ENCODE measurements at places on chromosomes 2 and 18. TPM values are rescaled to one million over a fixed set of nuclear protein-coding genes. Genes with fewer than 3 reads are reported as not detected.

Gene KCNF1
- polyA plus RNA-seq = 0.27 TPM

Gene ASB18
- not detected for polyA plus RNA-seq

Gene RAD51AP2
- not detected for polyA plus RNA-seq

Gene HOXD10
- polyA plus RNA-seq = not detected

Gene ABI2
- polyA plus RNA-seq = 35.7 TPM

Gene CTLA4
- polyA plus RNA-seq = not detected

Gene OBSL1
- polyA plus RNA-seq = 20.7 TPM

DNA sequence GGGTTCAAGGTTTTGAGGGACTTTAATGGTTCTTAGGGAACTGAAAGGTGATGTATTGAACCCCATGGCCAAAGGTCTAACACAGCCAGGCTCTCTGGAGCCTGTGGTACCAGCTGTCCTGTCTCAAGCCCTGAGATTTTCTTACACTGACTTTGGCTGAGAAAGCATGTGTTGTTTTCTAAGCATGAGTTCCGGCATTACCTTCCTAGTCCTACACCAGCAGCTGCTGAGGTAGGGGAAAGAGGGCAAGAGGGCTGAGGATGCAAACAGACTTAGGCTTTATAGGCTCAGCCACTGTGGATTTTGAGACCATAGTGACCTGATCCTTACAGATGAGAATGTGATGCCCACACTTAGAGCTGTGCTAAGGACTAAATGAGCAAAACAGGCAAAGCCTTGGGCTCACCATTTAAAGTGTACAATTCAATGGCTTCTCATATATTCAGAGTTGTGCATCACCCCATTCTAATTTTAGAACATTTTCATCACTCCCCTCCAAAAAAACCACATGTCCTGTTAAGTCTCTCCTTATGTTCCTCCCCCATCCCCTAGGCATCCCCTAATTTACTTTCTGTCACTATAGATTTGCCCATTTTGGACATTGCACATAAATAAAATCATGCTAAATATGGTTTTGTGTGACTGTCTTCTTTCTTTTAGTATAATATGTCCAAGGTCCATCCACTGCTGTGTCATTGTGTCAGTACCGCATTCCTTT lies 99.7 kb upstream of the OTOS start:
- H3K4me1 ChIP-seq = peaks cover 6% of the 10 kb centered on the region
- H3K36me3 ChIP-seq = no peaks in the 10 kb centered on the region
- peaks cover 4% of the 10 kb centered on the region for H3K27me3 ChIP-seq

DNA sequence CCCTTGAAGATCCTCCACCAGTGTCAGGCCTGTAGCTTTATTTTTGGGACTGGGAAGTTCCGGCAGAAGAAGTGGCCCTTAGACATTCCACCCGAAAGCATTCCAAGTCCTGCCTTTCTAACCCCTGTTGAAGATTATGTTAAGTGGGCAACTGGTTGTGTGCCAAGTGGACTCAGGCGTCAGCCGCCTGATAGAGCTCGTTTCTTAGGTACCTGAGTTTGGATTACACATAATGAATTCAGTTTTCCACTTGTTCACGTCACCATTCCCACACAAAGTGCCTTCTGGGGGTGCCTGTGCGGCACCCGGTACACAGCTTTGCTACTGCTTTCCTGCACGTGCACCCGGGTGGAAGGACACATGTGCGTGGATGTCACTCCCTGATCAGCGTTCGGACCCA lies 156.5 kb downstream of the PTGR3 start:
- H3K4me3 ChIP-seq = no peak overlapping the region
- no peak overlapping the region for H3K27ac ChIP-seq
- no peaks in the 10 kb centered on the region for H3K27me3 ChIP-seq
- no peak for DNase-seq
- no peaks in the 10 kb centered on the region for H3K36me3 ChIP-seq
- H3K4me1 ChIP-seq = peaks cover 6% of the 10 kb centered on the region

DNA sequence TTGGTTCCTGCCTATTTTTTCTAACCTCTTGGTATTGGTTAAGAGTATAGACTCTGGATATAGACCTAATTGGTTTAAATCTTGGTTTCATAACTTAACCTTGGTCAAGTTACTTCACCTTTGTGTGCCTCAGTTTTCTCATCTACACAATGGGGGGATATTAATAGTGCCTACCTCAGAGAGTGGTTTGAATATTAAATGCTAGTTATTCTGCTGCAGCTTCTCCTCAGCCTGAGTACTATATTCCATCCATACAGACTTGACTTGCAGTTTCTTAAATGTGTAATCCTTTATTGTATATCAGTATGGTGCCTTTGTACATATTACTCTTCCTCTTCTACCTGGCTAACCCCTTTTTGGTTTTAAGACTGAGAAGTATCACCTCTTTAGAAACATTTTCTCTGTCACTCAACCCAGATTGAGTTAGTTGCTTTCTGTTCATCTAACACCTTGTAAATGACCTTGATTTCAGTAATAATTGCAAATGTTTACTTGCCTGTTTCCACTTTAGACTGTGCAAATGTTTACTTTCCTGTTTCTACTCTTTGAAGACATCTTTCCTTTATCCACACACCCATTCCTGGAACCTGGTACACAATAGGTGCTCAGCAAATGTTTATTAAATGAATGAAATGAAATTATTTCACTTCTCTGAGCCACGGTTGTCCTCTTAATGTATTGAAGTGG lies 6.6 kb downstream of the ACVR2A start:
- no peak for DNase-seq
- no peak overlapping the region for H3K27ac ChIP-seq
- H3K4me3 ChIP-seq = no peak overlapping the region
- H3K27me3 ChIP-seq = no peaks in the 10 kb centered on the region
- H3K4me1 ChIP-seq = peaks cover 5% of the 10 kb centered on the region
- H3K36me3 ChIP-seq = no peaks in the 10 kb centered on the region

DNA sequence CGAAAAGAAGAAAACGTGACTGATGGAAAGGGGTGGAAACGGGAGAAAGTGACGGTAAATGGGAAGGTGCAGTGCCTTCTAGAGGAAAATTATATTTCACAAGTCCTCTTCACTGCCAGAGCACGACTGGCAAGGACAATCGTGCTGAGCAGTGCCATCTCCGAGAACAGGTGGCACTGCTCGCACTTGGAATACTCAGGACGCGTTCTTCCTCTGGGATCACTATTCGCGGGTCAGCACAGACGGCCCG lies 364 bp downstream of the STAT1 start:
- H3K4me1 ChIP-seq = peaks cover 16% of the 10 kb centered on the region
- no peaks in the 10 kb centered on the region for H3K27me3 ChIP-seq
- H3K27ac ChIP-seq = peak overlapping the region; percentile 36
- peak overlapping the region; percentile 50 for H3K4me3 ChIP-seq
- DNase-seq = no peak

DNA sequence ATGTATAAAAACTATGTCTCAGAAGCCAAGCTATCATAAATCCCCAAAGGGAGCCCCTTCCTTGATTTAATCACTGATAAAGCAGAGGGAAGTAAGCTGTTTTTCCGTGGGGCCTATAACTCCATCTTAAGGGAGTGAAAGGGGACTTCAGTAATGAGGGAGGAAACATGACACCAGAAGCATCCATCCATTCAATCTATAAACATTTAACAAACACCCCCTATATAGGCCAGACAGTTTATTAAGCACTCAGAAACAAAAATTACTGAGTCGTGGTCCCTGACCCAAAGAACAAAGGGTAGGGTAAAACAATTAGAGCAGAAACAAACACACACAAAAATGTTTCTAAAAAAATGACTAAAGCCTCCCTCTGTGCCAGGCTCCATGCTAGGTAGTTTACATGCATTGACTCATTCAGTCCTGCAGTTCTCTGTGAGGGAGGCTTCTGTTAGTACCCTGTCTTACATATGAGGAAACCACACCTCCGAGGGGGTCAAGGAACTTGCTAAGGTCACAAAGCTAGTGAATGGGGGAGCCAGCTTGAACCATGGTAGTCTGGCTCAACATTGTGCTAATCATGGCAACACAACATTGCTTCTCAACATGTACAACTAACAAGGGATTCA lies 472.1 kb downstream of the CDH2 start:
- H3K4me3 ChIP-seq = no peak overlapping the region
- H3K27ac ChIP-seq = no peak overlapping the region
- H3K36me3 ChIP-seq = no peaks in the 10 kb centered on the region
- H3K27me3 ChIP-seq = no peaks in the 10 kb centered on the region
- no peaks in the 10 kb centered on the region for H3K4me1 ChIP-seq

DNA sequence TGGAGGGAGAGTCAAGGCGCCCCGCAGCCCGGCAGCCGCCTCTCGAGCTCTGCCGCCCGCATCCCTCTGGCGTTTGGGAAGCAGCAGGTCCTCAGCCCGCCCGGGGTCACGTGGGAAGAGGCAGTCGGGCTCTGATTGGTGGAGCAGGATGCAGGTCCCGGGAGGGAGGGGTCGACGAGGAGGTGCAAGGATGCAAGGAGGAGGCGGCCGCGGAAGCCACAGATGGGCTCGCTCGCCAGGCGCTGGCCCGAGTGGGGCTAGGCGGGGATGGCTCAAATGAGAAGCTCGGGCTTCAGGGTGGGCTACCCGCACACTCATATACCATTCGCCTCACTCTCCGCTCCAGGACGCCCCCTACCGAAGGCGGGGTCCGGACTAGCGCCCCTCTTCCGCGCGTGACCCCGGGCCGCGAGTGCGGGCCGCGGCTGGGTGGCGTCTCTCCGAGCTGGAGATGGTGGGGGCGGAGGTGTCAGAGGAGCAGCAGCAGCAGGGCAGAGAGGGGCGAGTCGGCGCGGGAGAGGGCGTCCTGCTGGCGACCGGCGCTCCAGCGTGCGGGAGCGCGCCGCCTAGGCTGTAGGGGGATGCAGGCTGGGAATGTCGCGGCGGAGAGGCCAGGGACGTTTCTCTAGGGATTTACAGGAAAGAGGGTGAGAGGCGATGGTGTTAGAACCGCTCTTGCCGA lies at the start of gene TMEFF2:
TMEFF2 (minus strand) TSS at position 68 of the 682 bp plus-strand sequence. CDS start 409 bp downstream, outside the sequence.
- H3K4me3 ChIP-seq = peak within 1 kb of the TSS; percentile 75
- H3K27me3 ChIP-seq = peaks cover 48% of the 10 kb centered on the region
- H3K36me3 ChIP-seq = no peaks in the 10 kb centered on the region
- H3K27ac ChIP-seq = no peak within 1 kb of the TSS

- DNase-seq = no peak
- peak overlapping the region; percentile 76 for H3K27ac ChIP-seq
- peaks cover 11% of the 10 kb centered on the region for H3K36me3 ChIP-seq
- no peaks in the 10 kb centered on the region for H3K4me1 ChIP-seq
- no peak overlapping the region for H3K4me3 ChIP-seq
Measured at GRCh38 chr2:20452551-20452950, 5.7 kb downstream of the RHOB start.

DNA sequence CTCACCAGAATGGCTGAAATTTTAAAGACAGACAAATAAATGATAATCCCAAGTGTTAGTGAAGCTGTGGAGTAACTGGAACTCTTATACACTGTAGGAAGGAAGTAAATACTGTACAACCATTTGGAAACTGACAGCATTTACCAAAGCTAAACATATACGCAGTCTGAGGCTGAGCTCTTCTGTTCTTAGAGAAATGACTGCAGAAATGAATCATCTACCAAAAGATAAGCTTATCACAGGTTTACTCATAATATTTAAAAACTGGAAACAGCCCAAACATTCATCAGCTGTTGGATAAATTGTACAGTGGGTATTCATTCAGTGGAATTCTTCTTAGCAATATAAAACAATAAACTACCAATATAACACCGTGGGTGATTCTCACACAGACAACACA lies 218.2 kb upstream of the RAB12 start:
- H3K27me3 ChIP-seq = no peaks in the 10 kb centered on the region
- peak; percentile 22 for DNase-seq
- no peak overlapping the region for H3K27ac ChIP-seq
- no peaks in the 10 kb centered on the region for H3K36me3 ChIP-seq
- peaks cover 4% of the 10 kb centered on the region for H3K4me1 ChIP-seq

DNA sequence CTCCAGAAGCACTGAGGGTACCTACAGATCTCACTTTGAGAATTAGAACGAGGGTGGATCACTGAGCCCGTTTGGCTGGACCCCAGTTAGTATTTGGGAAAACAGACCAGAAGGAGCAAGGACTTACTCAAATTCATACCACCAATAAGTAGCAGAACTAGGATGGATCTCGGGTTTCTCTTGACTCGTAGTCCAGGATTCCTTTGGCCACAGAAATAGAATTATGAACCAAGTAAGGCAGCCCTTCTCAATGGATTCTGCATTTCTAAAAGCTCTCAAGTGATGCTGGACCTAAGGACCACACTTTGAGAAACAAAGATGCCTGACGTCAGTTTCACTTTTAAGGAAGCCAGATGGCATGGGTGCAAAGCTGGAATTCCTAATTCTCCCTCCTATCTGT lies 153.0 kb downstream of the KLHL29 start:
- no peak for DNase-seq
- no peak overlapping the region for H3K4me3 ChIP-seq
- no peaks in the 10 kb centered on the region for H3K27me3 ChIP-seq
- H3K4me1 ChIP-seq = no peaks in the 10 kb centered on the region

GRCh38 chr18:67652288-67652687 lies 135.8 kb upstream of the DSEL start:
- H3K27ac ChIP-seq = no peak overlapping the region
- H3K36me3 ChIP-seq = no peaks in the 10 kb centered on the region
- no peak overlapping the region for H3K4me3 ChIP-seq
- no peaks in the 10 kb centered on the region for H3K4me1 ChIP-seq
- DNase-seq = no peak
- H3K27me3 ChIP-seq = no peaks in the 10 kb centered on the region

DNA sequence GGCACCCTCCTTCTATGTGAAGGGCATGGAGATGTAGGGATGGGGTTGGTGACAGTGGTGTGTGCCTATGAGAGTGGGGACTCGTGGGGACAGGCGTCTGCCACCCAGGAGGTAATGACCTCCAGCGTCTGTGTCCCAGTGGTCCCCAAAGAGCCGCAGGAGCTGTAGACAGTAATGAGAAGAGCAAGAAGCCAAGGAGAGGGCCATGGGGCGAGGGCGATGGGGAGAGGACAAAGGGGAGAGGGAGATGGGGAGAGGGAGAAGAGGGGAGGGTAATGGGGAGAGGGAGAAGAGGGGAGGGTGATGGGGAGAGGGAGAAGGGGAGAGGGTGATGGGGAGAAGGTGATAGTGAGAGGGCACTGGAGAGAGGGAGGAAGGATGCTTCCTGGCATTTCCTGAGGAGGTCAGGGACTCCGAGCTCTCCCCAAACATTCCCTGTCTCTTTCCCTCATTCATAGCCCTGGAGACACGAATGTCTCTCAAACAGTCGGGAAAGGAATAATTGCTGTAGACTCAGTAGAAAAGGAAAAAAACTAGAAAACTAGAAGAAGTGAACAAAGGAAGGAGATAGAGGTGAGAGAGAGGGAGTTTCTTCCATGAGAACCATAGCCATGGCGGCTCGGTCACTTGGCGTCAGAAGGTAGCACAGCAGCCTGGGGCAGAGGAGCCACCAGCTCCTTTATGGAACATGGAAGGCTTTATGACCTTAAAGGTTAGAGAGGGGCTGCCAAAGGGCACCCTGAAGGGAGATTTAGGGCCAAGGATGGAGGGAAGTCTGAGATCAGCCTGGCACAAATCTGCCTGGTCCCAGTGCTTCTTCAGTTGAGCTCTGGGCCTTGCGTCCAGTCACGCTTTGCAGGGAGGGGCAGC lies 39.5 kb downstream of the PSD4 start:
- no peak overlapping the region for H3K4me3 ChIP-seq
- H3K36me3 ChIP-seq = no peaks in the 10 kb centered on the region
- no peaks in the 10 kb centered on the region for H3K27me3 ChIP-seq
- H3K27ac ChIP-seq = no peak overlapping the region
